ENCODE measurements at places on chromosomes 1 and 21.
A peak's percentile ranks its signal among the peaks of the same experiment; 100 is the strongest.

DNA sequence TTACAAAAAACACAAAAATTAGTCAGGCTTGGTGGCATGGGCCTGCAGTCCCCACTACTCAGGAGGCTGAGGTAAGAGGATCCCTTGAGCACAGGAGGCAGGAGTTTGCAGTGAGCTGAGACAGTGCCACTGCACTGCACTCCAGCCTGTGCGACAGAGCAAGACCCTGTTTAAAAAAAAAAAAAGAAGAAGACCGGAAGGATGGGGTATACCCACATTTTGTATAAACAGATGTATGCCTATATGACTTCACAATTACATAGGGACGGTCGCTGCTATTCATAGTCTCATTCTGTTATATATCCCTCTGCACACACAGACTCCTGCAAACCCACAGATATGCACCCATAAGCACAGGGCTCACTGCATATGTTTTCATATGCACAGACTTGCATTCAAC, 12.7 kb downstream of the LCK start:
- no peak overlapping the region for H3K4me3 ChIP-seq
- no peaks in the 10 kb centered on the region for H3K36me3 ChIP-seq
- no peak overlapping the region for H3K27ac ChIP-seq
- H3K27me3 ChIP-seq = peaks cover 4% of the 10 kb centered on the region
- no peak for DNase-seq
- peaks cover 14% of the 10 kb centered on the region for H3K4me1 ChIP-seq

DNA sequence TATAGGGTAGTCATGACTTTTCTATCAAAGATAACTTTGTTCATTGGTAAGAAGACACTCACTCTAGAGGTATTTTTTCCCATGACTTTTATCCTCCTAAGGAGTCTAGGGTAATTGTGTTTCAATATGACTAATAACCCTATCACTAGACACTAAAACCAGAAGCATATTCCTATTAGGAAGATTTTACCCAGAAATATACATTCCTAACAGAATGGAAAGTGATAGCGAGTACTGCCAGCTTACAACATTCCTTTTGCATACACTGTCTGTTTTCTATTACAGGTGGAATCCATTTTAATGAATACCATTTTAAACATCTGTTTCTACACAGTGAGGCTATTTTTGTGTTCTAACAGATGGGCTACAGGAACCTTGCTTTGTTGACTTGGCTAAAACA, 31.4 kb upstream of the C1orf185 start:
- no peak overlapping the region for H3K4me3 ChIP-seq
- H3K27ac ChIP-seq = no peak overlapping the region
- H3K27me3 ChIP-seq = peaks cover 3% of the 10 kb centered on the region

DNA sequence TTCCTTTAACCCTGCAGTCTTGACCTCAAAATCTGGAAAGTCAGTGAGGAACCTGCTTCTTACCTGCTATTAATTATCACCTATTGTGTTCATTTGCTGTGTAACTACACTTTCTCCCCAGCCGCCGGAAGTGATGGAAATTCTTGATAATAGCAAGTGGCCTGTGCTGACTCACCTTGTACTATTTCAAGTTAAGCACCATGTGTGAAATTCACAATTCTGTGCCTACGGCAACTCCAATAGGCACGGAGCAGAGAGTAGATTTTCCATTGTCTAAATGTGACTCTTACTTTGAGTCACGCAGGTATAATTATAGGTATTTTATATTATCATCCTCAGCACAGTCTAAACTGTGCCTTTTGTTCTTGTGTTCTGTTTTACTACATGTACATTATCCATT, 466.8 kb downstream of the KIF26B start:
- no peaks in the 10 kb centered on the region for H3K27me3 ChIP-seq
- peaks cover 2% of the 10 kb centered on the region for H3K4me1 ChIP-seq
- H3K36me3 ChIP-seq = no peaks in the 10 kb centered on the region
- no peak overlapping the region for H3K4me3 ChIP-seq
- no peak overlapping the region for H3K27ac ChIP-seq

DNA sequence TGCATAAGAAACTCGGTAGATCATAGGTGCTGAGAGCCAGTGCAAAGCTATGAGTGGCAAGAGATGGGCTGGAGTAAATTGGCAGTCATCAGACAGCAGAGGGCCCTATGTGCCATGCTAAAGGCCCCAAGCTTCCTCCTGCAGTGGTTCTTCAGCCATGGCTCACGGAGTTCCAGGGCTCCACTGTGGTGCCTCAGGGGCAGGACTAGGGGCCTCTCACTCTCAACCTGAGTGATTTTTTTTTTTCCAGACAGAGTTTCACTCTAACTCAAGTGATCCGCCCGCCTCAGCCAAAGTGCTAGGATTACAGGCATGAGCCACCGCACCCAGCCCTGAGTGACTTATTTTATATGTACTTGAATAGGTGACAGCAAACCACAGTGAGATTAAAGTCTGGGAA, 10.4 kb upstream of the GJA8 start:
- H3K4me3 ChIP-seq = no peak overlapping the region
- H3K27me3 ChIP-seq = no peaks in the 10 kb centered on the region
- H3K27ac ChIP-seq = no peak overlapping the region
- peaks cover 15% of the 10 kb centered on the region for H3K4me1 ChIP-seq

DNA sequence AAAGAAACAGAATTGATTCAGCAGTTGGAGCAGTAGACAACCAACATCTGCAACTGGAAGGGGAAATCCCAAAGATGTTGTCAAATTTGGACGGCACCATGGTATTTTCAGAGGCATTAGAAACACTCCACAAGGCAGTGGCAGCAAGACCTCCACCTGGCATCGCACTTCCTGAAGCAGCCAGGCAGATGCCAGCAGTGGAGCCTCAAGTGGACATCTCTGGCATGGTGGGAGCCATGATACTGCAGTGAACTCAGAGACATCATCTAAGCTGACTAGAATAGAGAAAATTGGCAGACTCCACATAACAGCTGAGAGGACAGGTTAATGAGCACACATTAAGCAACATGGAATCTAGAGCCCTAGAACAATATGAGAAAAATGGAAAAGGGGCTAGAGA, 33.9 kb upstream of the RGS8 start:
- H3K27me3 ChIP-seq = peaks cover 3% of the 10 kb centered on the region
- H3K27ac ChIP-seq = no peak overlapping the region
- DNase-seq = no peak

DNA sequence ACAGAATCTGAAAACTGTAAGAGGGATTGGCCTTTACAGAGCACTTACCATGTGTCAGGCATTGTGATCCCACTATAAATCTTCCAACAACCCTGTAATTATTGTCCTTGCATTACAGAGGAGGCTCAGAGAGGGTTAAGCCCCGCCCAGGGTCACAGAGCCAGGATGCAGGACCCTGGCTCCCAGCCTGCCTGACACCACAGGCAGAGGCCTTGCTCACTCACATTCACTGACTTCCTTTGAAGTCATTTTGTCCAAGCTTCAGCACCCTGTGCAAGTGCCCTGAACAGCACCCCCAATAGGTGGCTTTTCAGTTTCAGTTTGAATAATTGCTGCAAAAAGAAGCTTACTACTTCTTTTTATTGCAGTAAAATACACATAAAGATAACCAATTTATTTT, 256.8 kb upstream of the NFIA start:
- no peaks in the 10 kb centered on the region for H3K4me1 ChIP-seq
- DNase-seq = no peak
- no peak overlapping the region for H3K27ac ChIP-seq
- no peak overlapping the region for H3K4me3 ChIP-seq

DNA sequence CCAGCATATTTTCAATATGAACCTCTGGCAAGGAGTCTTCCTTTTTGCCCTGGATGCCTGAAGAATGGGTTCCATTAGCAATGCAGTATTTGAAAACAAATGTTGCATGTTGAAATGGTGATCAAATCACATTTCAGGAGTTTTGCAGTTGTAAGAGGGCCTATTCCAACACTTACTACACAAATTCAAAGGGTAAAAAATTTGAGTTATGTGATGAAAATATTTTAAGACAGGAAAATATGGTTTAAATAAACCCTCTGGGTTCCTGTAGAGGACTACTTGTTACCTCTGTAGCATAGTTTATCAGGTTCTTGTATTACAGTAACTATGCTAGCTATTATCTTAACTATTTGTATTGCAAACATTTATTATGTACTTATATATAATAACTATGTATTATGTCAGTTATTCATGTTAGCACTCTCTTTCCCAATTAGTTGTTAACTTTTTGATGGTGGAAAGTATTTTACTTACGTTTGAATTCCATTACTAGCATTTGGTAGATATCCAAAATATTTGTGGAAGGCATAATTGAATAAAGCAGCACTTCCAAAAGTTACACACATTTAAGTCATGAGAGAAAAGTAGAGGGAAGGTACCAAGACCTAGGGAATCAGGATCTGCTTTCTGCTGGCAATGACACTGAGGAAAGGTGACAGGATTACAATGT, 312.9 kb downstream of the GRIK1 start:
- H3K4me1 ChIP-seq = no peaks in the 10 kb centered on the region
- no peak for DNase-seq
- no peak overlapping the region for H3K27ac ChIP-seq
- H3K4me3 ChIP-seq = no peak overlapping the region

DNA sequence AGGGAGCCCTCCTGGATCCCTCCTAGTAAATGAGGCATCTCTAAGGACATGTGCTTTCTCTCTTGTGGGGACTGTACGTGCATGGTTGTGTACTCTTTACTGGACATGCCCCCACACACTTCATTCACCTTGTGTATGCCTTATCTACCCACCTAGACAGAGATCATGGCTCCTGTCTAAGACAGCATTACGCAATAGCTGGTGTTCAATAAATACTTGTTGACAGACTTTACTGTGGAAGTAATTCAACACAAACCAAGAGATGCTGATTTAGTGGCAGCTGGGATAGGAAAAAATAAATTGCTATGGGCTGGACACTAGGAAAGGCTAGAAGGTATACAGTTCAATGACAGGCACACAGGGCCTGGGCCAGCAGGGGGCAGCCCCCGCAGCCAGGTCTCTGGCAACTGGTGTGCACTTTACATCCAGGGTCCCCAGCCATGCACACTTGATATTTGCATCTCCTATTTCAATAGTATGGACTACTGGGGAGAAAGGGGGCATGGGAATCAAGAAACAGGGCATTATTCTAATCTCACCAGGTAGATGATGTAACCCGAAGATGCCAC, 24.2 kb downstream of the TRABD2B start:
- no peaks in the 10 kb centered on the region for H3K27me3 ChIP-seq
- peaks cover 27% of the 10 kb centered on the region for H3K4me1 ChIP-seq
- DNase-seq = peak; percentile 48

GRCh38 chr21:34582506-34583150, 32.3 kb downstream of the RCAN1 start:
- H3K4me1 ChIP-seq = no peaks in the 10 kb centered on the region
- DNase-seq = peak; percentile 16
- H3K4me3 ChIP-seq = no peak overlapping the region
- peaks cover 8% of the 10 kb centered on the region for H3K27me3 ChIP-seq
